ENCODE measurements at places on chromosomes 4 and X.

- DNase-seq = peak; percentile 11
Measured at GRCh38 chr4:27318740-27319139, 458.1 kb downstream of the STIM2 start.

- DNase-seq = no peak
Measured at GRCh38 chrX:47293106-47293505, 60.3 kb downstream of the USP11 start.

DNA sequence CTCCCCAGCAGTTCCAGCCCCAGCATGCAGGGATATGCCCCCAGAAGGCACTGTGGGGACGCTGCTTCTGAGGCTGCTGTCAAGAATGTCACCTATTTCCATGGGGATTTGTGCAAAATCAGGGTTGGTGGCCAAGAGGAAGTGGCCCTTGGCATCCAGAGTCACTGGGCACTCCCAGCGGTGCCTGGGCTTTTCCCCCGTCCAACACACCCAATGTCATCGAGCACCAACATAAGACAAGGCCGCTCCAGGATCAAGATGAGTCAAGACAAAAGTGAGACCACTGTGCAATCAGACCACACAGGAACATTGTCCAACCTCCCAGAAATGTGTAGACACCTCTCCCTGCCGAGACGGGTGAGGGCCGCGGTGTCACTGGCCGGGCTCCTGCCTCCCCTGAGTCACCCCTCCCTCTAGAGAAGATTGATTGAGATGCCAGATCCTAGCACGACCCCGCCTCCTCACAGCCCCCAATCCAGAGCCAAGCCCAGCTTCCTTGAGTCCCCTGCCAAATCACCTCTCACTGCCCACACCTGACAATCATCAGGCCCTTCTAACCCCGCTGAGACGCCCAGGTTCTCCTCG lies 194.3 kb downstream of the AFAP1 start:
- DNase-seq = no peak

DNA sequence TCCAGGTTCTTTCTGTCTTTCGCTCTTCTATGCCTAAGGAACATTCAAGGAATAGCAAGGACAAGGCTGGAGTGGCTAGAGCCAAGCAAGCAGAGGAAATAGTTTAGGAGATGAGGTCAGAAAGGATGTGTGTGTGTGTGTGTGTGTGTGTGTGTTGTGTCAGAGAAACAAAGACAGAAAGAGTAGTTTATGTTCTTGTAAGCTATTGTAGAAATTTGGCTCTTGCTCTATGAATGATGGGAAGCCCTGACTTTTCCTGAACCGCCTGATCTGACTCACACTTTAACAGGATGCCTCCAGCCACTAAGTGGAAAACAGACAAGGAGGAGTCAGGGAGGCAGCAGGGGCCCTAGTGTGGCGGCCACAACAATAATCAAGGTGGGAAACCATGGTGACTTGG lies 39.7 kb downstream of the LGI2 start:
- DNase-seq = no peak

DNA sequence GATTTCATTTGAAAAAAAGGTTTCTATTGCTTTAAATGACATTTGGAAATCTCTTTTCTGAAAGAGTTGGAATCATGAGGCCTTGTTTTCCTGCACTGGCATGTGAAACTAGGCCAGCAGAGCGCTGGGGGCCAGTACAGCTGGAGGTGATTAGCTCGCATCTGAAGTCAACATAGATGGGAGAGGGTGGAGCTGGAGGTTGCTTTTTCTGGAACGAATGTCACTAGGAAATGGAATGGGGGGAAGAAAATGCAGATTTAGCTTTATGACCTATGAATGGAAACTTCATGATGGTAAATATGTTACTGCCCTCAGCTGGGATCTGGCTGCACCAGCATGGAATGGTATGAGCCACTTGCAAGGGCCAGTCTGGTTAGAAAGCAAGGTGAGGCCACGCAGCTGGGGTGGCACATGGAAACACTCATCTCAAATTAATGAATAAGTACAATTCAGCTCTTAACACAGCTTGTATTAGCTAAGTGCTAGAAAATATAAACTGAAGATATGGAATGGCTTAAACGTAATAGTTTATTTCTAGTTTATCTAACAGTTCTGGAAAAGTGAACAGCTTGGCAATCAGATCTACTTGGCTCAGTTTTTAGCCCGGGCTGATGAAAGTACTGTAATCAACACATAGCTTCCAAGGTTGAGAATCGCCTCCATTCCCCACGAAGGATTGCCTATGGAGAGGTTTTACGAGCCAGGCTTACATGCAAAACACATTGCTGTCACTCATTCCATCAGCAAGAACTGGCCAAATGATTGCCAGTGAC lies 32.5 kb downstream of the SLC10A6 start:
- DNase-seq = no peak

GRCh38 chrX:25158635-25159034 lies 142.9 kb upstream of the ARX start:
- DNase-seq = no peak

DNA sequence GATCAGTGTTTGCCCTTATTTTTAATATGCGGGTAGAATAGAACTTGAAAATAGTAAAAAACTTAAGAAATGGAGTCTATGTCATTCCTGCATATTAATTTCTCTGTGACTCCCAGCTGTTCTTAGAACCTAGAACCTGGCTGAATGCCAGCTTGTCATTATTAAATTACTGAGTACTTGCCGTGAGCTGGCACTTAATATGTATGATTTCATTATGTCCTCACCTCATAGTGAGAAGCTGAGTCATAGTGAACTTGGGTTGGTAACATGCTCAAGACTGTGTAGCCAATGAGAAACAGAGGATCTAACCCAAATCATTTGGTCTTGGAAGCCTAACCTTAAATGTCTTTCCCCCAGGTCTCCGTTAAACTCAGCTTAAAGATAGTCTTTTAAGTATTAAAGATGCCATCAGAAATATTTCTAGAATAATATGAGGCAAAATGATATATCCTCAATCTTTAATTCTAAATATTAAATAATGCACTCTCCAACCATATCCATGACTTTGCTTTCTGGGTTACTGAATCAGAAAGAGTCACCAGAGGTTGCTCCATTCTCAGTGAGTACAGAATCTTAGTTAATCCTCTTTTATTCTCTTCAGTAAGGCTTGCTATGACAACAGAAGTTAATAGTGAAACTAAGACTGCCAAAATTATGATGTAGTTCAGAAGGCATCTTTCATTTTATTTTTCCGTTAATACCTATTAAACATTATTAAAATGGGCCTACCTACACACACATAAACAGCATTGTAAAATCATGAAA lies 58.6 kb upstream of the TLL1 start:
- DNase-seq = no peak

GRCh38 chr4:21476757-21477156 lies 471.8 kb downstream of the KCNIP4 start:
- no peak for DNase-seq

GRCh38 chr4:121098266-121098665 lies 25.9 kb upstream of the NDNF start:
- no peak for DNase-seq

GRCh38 chrX:3293251-3293650 lies 53.2 kb downstream of the MXRA5 start:
- DNase-seq = no peak

DNA sequence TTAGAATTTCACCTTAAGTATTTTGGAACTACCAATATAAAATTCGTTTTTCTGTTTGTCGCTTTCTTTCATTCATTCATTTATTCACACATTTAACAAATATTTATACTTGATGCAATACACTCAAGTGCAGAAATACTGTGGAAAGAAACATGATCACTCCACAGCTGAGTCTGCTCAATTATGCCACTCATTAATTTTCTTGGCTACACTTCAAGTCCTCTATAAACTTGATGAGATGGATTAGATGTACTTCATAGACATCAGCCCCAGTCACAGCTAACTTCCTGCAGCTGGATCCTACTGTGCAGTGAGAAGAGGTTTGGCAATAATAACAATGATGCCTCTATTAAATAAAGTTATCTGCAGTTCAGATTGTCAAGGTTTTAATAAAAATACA lies 208.1 kb downstream of the PDGFC start:
- no peak for DNase-seq

GRCh38 chr4:89599026-89599425 lies 237.9 kb downstream of the SNCA start:
- no peak for DNase-seq

GRCh38 chrX:68894513-68895340 lies 65.9 kb downstream of the EFNB1 start:
- no peak for DNase-seq

- DNase-seq = no peak
Measured at GRCh38 chr4:143726714-143727113, 26.2 kb upstream of the FREM3 start.

GRCh38 chr4:27251771-27252170 lies 391.1 kb downstream of the STIM2 start:
- DNase-seq = no peak

- DNase-seq = no peak
Measured at GRCh38 chrX:45986081-45986480, 559.1 kb downstream of the ZNF674 start.

GRCh38 chr4:140020457-140021361 lies 133.3 kb downstream of the MAML3 start:
- no peak for DNase-seq

- no peak for DNase-seq
Measured at GRCh38 chr4:38242822-38243387, 282.7 kb downstream of the PTTG2 start.

GRCh38 chr4:42488554-42488953 lies 91.3 kb downstream of the SHISA3 start:
- DNase-seq = no peak

GRCh38 chrX:48792219-48792618 lies 5.8 kb downstream of the GATA1 start:
- DNase-seq = no peak

DNA sequence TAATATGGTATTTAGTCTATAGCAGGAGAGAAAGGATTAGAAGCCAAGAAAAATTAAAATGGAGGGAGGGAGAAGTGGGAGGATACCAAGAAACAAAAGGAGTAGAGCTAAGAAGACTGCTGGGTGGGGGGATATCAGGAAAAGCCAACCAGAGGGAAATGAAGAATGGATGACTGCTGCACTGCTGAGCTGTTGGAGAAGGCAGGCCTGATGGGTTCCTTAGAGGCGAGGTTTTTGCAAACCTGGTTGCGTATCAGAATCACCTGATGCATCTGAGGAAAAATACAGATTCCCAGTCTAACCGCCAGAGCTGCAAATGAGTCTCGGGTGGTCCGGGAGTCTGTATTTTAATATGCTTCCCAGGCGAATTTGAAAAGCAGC lies 1.5 kb downstream of the PGRMC1 start:
- DNase-seq = no peak

GRCh38 chrX:101550362-101550750 lies at the start of gene ARMCX1:
TSS of gene ARMCX1 (plus strand) at chrX:101550547. CDS start at chrX:101552931, 2,384 bp downstream.
- no peak for DNase-seq

- DNase-seq = no peak
Measured at GRCh38 chrX:13898083-13898482, 81.2 kb upstream of the GPM6B start.

DNA sequence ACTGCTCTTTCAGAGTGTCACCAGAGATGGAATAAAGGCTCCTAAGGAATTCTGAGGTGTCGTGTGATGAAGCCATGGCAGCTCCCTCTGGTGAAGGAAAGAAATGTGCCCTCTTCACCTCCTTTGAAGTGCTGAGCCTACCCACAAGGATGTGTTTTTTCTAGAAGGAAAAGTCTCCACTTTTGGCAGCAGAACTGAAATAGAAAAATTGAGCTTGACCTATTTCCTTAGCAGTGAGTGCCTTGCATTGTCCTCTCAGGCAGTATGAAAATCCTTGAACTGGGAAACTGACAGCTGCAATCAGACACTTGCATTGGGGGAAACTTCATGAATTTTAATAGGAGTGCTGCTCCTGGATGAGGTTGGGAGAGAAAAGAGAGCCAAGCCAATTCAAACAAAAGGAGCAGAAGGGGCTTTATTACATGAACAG lies 95.2 kb downstream of the DCLK2 start:
- no peak for DNase-seq

- DNase-seq = no peak
Measured at GRCh38 chrX:2147928-2148327, 352.8 kb downstream of the DHRSX start.

DNA sequence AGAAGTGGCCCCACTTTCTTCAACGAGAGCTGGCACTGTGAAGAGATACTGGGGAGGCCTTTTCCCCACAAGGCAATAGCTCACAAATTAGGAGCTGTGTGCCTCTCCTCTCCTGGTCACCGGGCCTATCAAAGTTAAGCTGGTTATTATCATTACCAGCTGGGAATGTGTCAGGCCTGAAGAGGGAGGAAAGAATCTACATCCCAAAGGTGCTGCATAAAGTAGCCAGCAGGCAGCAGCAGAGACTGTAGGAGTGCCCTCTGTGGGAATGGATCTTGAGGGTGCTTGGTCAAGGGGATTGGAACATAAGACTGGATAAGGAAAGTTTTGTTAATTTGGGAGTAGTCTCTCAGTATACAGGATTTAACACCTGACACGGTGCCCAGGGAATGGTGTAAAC lies 9.1 kb upstream of the TMPRSS11D start:
- DNase-seq = no peak

GRCh38 chrX:30875957-30876356 lies 13.1 kb downstream of the TAB3 start:
- DNase-seq = no peak
